ENCODE measurements at places on chromosomes 5 and 9.
A peak's percentile ranks its signal among the peaks of the same experiment; 100 is the strongest.

DNA sequence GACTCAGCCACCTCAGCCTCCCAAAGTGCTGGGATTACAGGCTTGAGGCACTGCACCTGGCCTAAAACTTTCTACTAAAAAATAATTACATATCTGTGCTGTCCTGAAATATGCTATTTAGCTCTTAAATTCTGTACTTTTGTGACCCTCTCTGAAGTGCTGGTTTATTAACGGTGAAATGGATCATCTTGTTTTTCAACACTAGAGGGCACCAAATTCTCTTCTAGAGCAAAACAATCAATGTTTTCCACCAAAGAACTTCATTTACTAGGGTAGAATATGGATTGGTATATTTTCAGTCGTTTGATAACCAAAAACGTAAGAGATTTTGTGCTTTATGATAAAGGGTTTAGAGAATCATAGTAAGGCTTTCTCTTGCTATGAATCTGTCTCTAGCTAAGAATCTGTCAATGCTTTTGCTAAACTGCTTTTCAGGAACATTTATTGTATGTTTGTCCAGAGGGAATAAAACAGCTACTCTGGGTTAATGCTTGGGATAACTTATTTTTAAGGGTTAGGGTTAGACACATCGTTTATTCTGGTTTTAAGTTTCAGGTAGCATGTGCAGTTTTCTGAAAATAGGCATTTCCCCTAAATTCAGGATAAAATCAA lies 63.6 kb downstream of the RNF180 start:
- H3K4me1 ChIP-seq: no peaks in the 10 kb centered on the region
- no peaks in the 10 kb centered on the region for H3K36me3 ChIP-seq
- no peak for DNase-seq
- no peaks in the 10 kb centered on the region for H3K27me3 ChIP-seq
- no peak overlapping the region for H3K27ac ChIP-seq

DNA sequence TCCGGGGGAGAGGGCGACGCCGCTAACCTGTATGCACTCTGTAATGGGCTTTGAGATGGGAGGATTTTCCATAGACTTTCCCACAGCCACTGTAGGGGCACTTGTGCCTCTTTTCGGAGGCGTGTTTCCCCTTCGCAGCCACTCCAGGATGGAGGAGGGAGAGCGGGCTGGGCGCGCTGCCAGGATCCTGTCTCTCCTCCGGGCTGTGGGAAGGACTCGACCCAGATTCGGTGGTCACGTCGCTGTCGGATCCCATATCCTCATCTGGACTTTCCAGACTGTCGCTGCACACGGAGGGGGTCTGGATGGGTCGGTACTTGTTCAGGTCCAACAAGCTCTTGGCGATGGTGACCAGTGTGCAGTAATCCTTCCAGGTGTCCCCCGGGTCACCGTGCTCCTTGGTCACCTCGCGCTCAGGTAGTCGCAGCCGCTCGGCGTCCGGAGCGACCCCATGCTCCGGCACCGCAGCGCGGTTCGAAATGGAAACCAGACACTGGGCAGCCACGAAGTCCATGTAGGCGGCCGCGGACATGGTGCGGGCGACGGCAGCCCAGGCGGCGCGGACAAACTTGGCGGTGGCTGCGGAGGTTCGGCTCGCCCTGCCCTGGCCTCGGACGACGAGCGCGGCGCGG lies 1.5 kb downstream of the KLF9 start:
- peak overlapping the region; percentile 93 for H3K4me3 ChIP-seq
- H3K36me3 ChIP-seq: no peaks in the 10 kb centered on the region
- H3K4me1 ChIP-seq: peaks cover 44% of the 10 kb centered on the region
- no peaks in the 10 kb centered on the region for H3K27me3 ChIP-seq
- peak overlapping the region; percentile 99 for H3K27ac ChIP-seq
- DNase-seq: peak; percentile 14

- DNase-seq: peak; percentile 68
- peak overlapping the region; percentile 42 for H3K4me3 ChIP-seq
- no peaks in the 10 kb centered on the region for H3K27me3 ChIP-seq
- peaks cover 57% of the 10 kb centered on the region for H3K4me1 ChIP-seq
Measured at GRCh38 chr5:157303667-157304327, 37.9 kb downstream of the CYFIP2 start.

- H3K4me1 ChIP-seq: no peaks in the 10 kb centered on the region
- no peak for DNase-seq
- H3K27me3 ChIP-seq: no peaks in the 10 kb centered on the region
- H3K27ac ChIP-seq: no peak overlapping the region
Measured at GRCh38 chr5:54873691-54874090, 111.7 kb downstream of the ESM1 start.

DNA sequence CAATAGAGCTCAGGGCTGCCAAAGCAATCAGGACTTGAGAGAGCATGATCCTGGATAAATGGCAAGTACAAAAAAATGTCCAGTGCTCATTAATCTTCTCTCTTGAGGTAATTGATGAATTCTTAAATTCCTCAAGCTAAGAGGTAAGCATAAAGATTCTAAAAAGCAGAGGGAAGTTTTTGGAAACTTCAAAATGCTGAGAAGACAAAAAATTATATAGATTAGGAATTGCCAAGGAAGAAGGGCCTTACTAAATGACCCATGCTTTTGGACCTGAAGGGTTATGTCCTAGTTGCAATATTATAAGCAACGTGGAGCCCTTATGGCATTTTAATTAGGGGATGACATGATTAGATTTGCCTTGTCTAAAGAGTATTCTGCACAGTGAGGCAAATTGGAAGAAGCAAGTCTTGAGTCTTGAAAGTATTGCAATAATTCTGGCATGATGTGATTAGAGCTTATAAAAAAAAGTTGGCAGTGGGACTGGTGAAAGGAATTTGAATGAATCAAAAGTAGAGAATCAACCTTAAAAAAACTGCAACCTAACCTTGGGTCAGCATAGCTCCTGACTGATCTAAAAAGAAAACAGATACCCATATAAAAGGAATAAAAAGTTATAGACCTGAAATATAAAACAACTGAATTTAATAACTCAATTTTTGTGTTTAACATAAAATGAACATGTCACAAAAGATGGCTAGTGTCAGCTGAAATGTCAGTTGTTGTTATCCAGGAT lies 323.8 kb upstream of the ARRDC3 start:
- no peaks in the 10 kb centered on the region for H3K27me3 ChIP-seq
- H3K4me1 ChIP-seq: no peaks in the 10 kb centered on the region
- H3K36me3 ChIP-seq: no peaks in the 10 kb centered on the region
- H3K4me3 ChIP-seq: no peak overlapping the region

DNA sequence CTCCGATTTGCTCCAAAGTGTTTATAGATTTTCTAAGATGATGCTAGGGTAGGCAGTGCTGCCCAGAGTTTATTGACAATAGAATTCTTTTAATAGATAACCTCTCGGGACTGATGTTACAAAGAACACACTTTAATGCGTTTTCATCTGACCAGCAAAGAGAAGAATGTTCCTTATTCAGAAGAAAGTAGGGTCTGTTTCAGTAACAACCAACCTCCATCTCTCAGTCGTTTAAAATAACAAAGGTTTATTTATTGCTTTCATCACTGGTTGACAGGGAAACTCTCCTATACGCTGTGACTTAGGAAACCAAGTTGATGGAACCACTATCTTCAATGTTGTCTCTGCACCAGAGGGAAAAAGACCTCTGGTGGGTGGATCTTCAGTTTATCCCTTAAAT lies 55.1 kb upstream of the PAPPA start:
- H3K4me3 ChIP-seq: no peak overlapping the region
- DNase-seq: no peak
- no peaks in the 10 kb centered on the region for H3K27me3 ChIP-seq
- H3K4me1 ChIP-seq: no peaks in the 10 kb centered on the region

DNA sequence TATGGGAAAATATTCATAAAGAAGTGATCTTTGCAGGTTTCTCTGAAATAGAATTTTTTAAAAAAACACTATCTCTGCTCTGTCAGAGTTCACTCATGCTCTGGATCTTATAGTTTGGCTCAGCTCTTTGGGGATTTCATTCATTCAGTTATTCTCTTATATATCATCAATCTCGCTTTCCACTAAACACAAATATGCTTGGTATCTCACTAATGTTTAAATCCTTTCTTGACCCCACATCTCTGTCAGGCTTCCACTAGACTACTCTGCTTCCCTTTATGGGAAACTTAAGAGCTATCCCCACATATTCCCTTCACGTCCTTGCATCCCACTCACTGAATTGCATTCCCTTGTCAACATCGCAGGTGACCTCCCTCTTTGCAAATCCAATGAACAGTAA lies 396.1 kb downstream of the ENC1 start:
- H3K27me3 ChIP-seq: no peaks in the 10 kb centered on the region
- DNase-seq: no peak
- no peaks in the 10 kb centered on the region for H3K36me3 ChIP-seq
- no peak overlapping the region for H3K4me3 ChIP-seq

- no peak overlapping the region for H3K27ac ChIP-seq
- no peaks in the 10 kb centered on the region for H3K27me3 ChIP-seq
- no peaks in the 10 kb centered on the region for H3K36me3 ChIP-seq
- no peak overlapping the region for H3K4me3 ChIP-seq
Measured at GRCh38 chr5:120778491-120779484, 314.7 kb downstream of the PRR16 start.

GRCh38 chr5:172886974-172887501 lies 53.0 kb downstream of the ERGIC1 start:
- DNase-seq: no peak
- peaks cover 24% of the 10 kb centered on the region for H3K36me3 ChIP-seq
- H3K4me1 ChIP-seq: peaks cover 4% of the 10 kb centered on the region
- no peak overlapping the region for H3K4me3 ChIP-seq
- H3K27ac ChIP-seq: no peak overlapping the region

- H3K4me3 ChIP-seq: no peak overlapping the region
- H3K36me3 ChIP-seq: peaks cover 24% of the 10 kb centered on the region
- DNase-seq: no peak
- no peaks in the 10 kb centered on the region for H3K27me3 ChIP-seq
- H3K27ac ChIP-seq: no peak overlapping the region
Measured at GRCh38 chr5:43286623-43287022, 26.6 kb downstream of the HMGCS1 start.
